ENCODE measurements at places on chromosomes 13 and 19. TPM values are rescaled to one million over a fixed set of nuclear protein-coding genes. Genes with fewer than 3 reads are reported as not detected.

SLC6A16 gene
- total RNA-seq = 4.9 TPM

SELENOV gene
- total RNA-seq = not detected

VMAC gene
- 8.1 TPM for total RNA-seq

ZNF296 gene
- total RNA-seq = 1.7 TPM

CEACAM4 gene
- 5.6 TPM for total RNA-seq

DNA sequence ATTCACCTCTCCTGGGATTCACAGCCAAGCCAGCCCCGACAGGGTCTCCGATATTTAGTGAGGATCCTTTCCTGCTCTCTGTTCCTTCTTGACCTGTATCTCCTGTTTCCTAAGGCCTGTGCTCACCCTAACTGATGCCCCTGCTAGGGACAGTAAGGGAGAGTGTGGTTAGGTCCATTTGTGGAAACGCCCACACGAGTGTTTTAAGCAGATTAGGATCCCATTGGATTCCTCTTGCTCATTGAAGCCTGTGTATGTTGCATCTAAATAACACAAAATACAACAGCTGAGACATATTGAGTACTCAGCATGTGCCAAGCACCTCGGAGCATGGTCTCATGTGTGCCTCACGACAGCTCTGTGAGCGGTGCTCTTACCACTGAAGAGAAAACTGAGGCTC lies 64.9 kb downstream of the EFNB2 start:
- H3K4me1 ChIP-seq = no peaks in the 10 kb centered on the region
- DNase-seq = no peak
- no peak overlapping the region for H3K4me3 ChIP-seq
- no peaks in the 10 kb centered on the region for H3K36me3 ChIP-seq

GRCh38 chr19:10921199-10921909 lies 7.1 kb downstream of the YIPF2 start:
- H3K27ac ChIP-seq = no peak overlapping the region
- no peak overlapping the region for H3K4me3 ChIP-seq
- H3K36me3 ChIP-seq = peaks cover 79% of the 10 kb centered on the region
- H3K27me3 ChIP-seq = no peaks in the 10 kb centered on the region
- DNase-seq = no peak
- no peaks in the 10 kb centered on the region for H3K4me1 ChIP-seq

DNA sequence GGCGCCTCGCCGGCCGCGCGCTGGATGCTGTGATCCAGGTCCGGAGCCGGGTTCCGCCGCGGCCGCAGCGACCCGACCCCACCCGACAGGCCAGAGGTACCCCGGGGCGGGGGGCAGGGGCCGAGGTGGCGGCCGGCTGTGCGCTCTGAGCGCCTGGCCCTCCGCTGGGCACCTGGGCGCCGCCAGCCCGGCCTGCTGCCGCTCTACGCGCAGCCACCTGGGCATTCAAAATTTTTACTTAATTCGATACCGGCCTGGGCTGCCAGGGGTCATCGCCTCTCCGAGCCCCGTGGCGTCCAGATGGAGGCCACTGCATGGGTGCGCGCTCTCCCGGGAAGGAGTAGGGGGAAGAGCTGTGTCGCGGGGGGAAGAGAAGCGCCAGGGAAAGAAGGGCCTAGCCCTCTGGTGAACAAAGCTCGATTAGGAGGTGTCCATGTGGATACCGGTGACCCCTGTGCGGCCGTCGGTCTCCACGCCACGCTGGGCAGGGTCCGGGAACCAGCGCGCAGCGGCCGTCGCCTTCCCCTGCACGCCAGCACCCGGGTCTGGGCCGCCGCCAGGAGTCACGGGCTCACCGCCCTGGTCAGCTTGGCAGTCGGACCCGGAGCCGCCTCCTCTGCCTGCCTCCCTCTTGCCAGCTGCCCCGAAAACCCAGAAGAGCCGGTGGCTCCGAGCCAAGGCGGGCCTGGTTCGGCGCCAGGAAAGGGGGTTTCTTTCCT lies 666 bp downstream of the BIVM start:
- peak overlapping the region; percentile 85 for H3K27ac ChIP-seq
- no peaks in the 10 kb centered on the region for H3K36me3 ChIP-seq
- H3K27me3 ChIP-seq = no peaks in the 10 kb centered on the region
- H3K4me1 ChIP-seq = peaks cover 22% of the 10 kb centered on the region

DNA sequence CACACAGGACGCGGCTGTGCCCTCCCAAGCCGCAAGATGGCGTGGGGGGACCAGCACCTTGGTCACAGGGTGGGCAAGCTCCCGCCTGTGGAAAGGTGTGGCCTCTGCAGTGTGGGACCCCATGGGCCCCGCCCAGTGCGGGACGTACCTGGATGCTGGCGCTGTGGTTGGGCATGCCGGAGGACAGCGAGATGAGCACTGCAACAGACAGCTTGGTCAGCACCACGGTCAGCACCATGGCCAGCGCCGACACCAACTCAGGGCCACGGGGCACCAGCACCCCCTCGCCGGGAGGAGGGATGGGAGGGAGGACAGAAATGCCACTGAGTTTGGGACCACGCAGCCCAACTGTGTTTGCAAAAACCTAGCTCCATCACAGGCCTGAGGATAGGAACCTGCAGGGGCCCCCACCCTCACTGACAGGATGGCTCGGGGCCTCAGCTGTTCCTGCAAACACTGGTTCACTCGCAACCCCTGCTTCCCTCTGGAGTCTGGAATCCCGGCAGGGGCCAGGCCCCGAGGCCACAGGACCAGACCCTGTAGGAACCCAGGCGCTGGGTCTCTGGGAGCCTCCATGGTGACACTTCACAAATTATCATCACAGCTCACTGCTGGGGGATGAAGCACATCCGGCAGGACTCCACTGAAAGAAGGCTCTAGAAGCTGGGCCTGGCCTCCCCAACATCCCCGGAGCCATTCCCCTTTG lies 27.1 kb downstream of the IZUMO4 start:
- DNase-seq = no peak
- H3K4me1 ChIP-seq = no peaks in the 10 kb centered on the region
- H3K27ac ChIP-seq = no peak overlapping the region
- no peaks in the 10 kb centered on the region for H3K27me3 ChIP-seq
- peaks cover 95% of the 10 kb centered on the region for H3K36me3 ChIP-seq

- no peaks in the 10 kb centered on the region for H3K27me3 ChIP-seq
- peaks cover 15% of the 10 kb centered on the region for H3K4me1 ChIP-seq
- no peak overlapping the region for H3K4me3 ChIP-seq
- peaks cover 46% of the 10 kb centered on the region for H3K36me3 ChIP-seq
- H3K27ac ChIP-seq = no peak overlapping the region
Observed at GRCh38 chr19:55596304-55596703, 3.0 kb downstream of the FIZ1 start.

DNA sequence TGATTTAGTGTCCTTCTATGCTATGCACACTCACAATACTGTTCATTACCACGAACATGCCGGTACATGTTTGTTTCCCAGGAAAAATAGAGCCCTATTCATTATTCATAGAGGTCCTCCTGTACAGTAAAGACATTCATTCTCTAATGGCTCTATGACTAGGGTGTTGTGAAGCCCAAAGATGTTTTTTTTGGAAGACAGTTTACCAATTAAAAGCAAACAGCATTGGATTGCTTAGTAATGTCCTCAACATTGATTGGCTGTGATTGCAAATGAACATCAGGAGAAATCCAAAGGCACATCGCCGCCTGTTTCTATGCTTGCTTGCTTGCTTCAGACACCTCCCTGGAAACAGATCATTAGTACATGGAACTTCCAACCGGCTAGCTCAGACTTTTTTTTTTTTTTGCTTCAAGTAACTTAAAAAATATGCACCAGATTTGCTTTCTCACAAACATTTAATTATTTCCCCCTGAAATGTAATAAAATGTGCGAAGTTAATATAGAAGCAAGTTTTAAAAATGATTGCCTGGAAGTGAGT lies 8.8 kb upstream of the GPC6 start:
- no peaks in the 10 kb centered on the region for H3K27me3 ChIP-seq
- no peaks in the 10 kb centered on the region for H3K4me1 ChIP-seq
- no peaks in the 10 kb centered on the region for H3K36me3 ChIP-seq
- DNase-seq = no peak

DNA sequence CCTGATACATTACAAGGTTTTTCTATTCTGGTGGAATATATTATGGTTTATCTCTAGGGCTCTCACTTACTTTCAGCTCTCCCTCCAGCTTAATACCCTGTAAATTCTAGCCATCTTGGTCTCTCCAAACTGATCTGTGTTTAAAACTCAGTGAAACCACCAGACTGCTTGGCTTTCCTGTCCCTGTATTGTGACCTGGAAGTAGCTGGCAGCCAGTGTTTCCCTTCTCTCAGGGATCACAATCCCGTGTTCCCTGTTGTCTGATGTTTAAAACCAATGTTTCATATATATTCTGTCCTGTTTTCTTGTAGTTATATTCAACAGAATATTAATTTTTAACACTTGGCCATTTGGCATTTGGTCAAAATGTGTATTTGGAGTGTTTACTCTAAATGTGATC lies 8.0 kb downstream of the AKAP11 start:
- H3K27ac ChIP-seq = no peak overlapping the region
- DNase-seq = no peak
- no peaks in the 10 kb centered on the region for H3K36me3 ChIP-seq
- H3K4me1 ChIP-seq = peaks cover 12% of the 10 kb centered on the region
- H3K4me3 ChIP-seq = no peak overlapping the region

DNA sequence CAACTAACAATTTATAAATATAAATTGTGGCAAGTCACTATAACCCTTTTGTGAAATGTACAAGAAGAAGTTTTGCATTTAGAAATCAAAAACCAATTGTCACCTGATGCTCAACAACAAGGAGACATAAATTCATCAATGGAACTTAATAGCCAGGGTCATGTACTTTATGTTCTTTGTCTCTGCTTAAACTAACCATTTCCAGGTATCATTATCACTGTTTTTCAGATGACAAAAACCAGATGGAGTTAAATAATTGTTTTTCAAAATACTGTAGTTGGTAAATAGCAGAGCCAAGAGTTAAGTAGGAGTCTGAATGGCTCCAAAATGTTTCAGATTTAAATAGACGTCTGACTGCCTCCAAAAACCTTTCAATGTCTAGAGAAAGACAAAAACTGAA lies 72.3 kb upstream of the MAB21L1 start:
- DNase-seq = no peak
- H3K4me1 ChIP-seq = no peaks in the 10 kb centered on the region
- no peaks in the 10 kb centered on the region for H3K27me3 ChIP-seq
- no peak overlapping the region for H3K4me3 ChIP-seq

GRCh38 chr19:6032381-6032780 lies 54.4 kb upstream of the RANBP3 start:
- no peaks in the 10 kb centered on the region for H3K4me1 ChIP-seq
- H3K4me3 ChIP-seq = no peak overlapping the region
- H3K27me3 ChIP-seq = no peaks in the 10 kb centered on the region
- no peak for DNase-seq

- H3K36me3 ChIP-seq = no peaks in the 10 kb centered on the region
- no peak for DNase-seq
- H3K4me1 ChIP-seq = no peaks in the 10 kb centered on the region
- no peak overlapping the region for H3K4me3 ChIP-seq
Observed at GRCh38 chr13:99806671-99807070, 164.9 kb downstream of the ZIC5 start.

- no peaks in the 10 kb centered on the region for H3K36me3 ChIP-seq
- no peak overlapping the region for H3K4me3 ChIP-seq
- H3K27me3 ChIP-seq = no peaks in the 10 kb centered on the region
Observed at GRCh38 chr19:28332351-28332750, 880.6 kb downstream of the UQCRFS1 start.

DNA sequence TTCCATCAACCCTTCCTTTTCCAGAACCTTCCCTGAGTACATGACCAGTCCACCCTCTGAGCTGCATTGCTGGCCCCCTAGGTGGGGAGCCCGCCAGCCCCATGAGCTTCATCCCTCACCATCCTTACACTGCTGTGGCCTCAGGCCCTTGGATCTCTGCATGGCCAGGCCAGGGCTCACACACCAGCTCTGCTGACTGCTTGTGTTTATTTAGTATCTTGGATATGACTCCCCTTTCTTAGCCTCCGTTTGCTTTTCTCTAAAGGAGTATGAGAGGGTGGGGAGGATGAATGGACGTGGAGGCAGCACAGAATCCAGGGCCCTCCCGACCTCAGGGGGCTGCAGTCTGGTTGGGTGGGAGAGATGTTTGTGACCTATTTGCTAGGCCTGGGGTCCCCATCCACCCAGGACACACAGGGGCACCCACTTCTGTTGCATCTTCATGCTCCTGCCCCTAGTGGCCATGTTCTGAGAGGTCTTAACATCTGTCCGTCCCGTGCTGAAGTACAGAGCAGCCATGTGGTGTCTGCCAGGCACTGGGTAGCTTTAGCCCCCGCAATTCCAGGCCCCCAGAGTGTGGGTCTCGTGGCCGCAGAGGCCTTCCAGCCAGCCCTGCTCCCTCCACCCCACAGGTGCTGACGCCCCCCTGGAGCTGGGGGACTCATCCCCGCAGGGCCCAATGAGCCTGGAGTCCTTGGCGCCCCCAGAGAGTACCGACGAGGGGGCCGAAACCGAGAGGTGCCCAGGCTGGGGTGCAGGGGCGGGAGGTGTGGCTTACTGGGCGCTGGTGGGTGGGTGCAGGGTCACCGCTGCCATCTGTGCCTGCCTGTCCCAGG lies 13.0 kb downstream of the ARHGEF1 start:
- H3K4me1 ChIP-seq = peaks cover 4% of the 10 kb centered on the region
- no peak overlapping the region for H3K4me3 ChIP-seq
- no peak overlapping the region for H3K27ac ChIP-seq
- H3K36me3 ChIP-seq = peaks cover 80% of the 10 kb centered on the region

DNA sequence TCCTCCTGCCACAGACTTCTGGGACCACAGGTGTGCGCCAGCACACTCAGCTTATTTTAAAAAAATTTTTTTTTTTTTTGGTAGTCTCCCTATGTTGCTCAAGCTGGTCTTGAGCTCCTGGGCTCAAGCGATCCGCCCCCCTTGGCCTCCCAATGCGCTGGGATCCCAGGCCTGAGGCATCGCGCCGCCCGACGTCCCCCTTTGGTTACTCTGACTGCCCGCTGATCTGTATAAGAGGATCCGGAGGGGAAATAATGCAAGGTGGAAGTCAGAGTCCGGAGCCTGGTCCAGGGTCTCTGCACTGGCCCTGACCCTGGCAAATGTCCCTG lies 486 bp upstream of the ZNF805 start:
- H3K27ac ChIP-seq = peak overlapping the region; percentile 90

GRCh38 chr13:36030670-36031331 lies 100.4 kb downstream of the DCLK1 start:
- H3K4me3 ChIP-seq = no peak overlapping the region
- H3K36me3 ChIP-seq = no peaks in the 10 kb centered on the region
- H3K27ac ChIP-seq = no peak overlapping the region
- no peak for DNase-seq

- no peak overlapping the region for H3K27ac ChIP-seq
- no peak for DNase-seq
- peak overlapping the region; percentile 42 for H3K4me3 ChIP-seq
- H3K36me3 ChIP-seq = no peaks in the 10 kb centered on the region
- H3K4me1 ChIP-seq = peaks cover 14% of the 10 kb centered on the region
Observed at GRCh38 chr19:42176649-42176989, 40.9 kb downstream of the DEDD2 start.

GRCh38 chr19:38805180-38805579 lies 7.6 kb downstream of the LGALS4 start:
- no peak for DNase-seq
- no peaks in the 10 kb centered on the region for H3K27me3 ChIP-seq
- H3K27ac ChIP-seq = no peak overlapping the region
- peaks cover 8% of the 10 kb centered on the region for H3K4me1 ChIP-seq

- no peaks in the 10 kb centered on the region for H3K27me3 ChIP-seq
- no peaks in the 10 kb centered on the region for H3K4me1 ChIP-seq
- no peaks in the 10 kb centered on the region for H3K36me3 ChIP-seq
- DNase-seq = no peak
- no peak overlapping the region for H3K27ac ChIP-seq
Observed at GRCh38 chr13:22141716-22142115, 470.8 kb downstream of the FGF9 start.

GRCh38 chr19:5292453-5292821 lies 48.2 kb downstream of the PTPRS start:
- H3K4me3 ChIP-seq = peak overlapping the region; percentile 68
- DNase-seq = no peak
- H3K27me3 ChIP-seq = peaks cover 27% of the 10 kb centered on the region
- H3K27ac ChIP-seq = peak overlapping the region; percentile 78
- H3K36me3 ChIP-seq = no peaks in the 10 kb centered on the region

Measured in lower lobe of right lung (tissue), 2 donors.